ENCODE measurements at places on chromosomes 16 and 17. TPM values are rescaled to one million over a fixed set of nuclear protein-coding genes. Genes with fewer than 3 reads are reported as not detected.

Gene EME1
- total RNA-seq = not detected

GRCh38 chr17:21170809-21171208 is 43.2 kb downstream of the TMEM11 start:
- DNase-seq = no peak

GRCh38 chr17:40015998-40016985 is 1.1 kb downstream of the CSF3 start:
- DNase-seq = peak; percentile 30

GRCh38 chr16:75273054-75273925 is 21.9 kb upstream of the BCAR1 start:
- no peak for DNase-seq

Gene TP53TG3C
- total RNA-seq = not detected

DNA sequence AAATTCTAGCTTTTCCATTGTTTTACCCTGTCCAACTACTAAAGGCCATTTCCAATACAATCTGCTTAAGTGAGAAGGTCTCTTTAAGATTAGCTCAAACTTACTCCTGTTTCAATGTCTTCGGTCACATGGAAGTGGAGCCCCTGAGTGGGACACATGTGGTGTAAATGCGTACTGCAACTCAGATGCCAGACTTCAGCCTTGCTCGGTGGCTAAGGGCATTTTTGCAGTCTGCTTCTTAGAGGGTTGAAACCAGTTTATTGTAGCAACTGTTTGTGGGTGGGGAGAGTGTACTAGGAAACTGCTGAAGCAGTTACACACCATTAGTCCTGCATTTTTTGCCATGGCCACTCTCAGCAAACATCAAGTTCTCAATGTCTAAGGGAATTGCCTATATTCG is 140.6 kb downstream of the PARN start:
- no peak for DNase-seq

DNA sequence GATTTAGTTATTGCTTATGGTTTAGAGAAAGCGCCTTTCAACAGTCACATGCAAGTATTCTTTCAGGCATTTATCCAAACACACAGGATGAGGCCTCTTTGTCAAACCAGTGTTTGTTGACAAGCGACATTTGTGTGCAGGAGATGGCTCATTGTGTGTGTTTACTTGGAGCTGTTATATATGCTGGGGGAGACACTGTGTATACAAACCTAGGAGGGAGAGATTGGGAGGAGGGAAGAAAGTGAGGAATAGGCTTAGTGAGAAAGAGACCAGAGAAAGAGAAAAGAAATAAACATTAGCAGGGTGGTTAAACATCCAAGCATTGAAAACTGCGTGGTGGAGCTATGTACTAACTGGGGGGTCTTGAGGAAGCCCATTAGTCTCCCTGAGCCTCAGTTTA is 437.6 kb downstream of the MAF start:
- DNase-seq = no peak

- DNase-seq = no peak
Measured at GRCh38 chr17:7445619-7445968, 733 bp downstream of the CHRNB1 start.

Gene NPIPB6
- total RNA-seq = 0.48 TPM

Gene HOXB8
- total RNA-seq = not detected

Gene BCAS3
- total RNA-seq = 15.6 TPM

Gene HS3ST3A1
- 1.3 TPM for total RNA-seq

DNA sequence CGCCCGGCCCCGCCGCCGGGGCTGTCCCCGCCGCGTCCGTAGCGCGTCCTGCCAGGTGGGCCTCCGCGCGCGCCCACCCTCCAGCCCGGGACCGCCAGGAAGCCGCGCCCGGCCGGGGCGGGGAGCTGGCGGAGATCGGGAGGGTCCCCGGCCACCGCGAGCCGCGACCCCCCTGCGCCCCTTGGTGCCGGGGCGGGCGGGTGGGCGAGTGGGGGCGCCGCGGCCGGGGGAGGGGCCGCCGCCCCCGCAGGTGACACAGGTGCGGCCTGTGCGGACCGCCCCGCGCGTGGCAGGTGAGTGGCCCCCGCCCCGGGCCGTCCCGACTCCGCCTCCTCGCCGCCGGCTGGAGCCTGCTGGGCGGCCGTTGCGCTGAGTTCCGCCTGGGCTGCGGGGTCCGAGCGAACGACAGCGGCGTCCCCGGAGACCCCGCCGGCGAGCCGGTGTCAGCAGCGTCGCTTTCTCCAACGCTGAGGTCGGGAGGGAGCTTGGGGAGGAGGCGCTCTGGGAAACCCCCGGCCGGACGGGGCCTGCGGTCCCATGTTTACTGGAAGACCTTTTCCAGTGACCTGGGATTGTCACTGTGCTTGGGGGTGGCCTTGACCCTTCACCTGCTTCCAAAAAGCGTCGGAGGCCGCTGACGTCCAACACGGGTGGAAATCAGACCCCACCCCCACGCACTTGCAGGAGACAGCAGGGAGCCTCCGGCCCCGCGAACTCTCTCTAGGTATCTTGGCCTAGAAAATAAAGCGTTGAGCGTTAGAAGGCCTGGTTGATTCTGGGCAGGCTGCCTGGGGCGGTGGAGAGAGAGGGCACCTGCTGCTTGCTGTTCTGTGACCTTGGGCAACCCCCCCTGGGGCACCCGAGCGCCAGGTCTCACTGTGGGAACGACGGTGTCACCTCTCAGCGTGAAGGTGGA is 542 bp downstream of the KLHL36 start:
- DNase-seq = peak; percentile 75

DNA sequence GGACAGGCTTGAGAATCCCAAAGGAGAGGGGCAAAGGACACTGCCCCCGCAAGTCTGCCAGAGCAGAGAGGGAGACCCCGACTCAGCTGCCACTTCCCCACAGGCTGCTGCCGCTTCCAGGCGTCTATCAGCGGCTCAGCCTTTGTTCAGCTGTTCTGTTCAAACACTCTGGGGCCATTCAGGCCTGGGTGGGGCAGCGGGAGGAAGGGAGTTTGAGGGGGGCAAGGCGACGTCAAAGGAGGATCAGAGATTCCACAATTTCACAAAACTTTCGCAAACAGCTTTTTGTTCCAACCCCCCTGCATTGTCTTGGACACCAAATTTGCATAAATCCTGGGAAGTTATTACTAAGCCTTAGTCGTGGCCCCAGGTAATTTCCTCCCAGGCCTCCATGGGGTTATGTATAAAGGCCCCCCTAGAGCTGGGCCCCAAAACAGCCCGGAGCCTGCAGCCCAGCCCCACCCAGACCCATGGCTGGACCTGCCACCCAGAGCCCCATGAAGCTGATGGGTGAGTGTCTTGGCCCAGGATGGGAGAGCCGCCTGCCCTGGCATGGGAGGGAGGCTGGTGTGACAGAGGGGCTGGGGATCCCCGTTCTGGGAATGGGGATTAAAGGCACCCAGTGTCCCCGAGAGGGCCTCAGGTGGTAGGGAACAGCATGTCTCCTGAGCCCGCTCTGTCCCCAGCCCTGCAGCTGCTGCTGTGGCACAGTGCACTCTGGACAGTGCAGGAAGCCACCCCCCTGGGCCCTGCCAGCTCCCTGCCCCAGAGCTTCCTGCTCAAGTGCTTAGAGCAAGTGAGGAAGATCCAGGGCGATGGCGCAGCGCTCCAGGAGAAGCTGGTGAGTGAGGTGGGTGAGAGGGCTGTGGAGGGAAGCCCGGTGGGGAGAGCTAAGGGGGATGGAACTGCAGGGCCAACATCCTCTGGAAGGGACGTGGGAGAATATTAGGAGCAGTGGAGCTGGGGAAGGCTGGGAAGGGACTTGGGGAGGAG is at the start of gene CSF3:
Gene CSF3 (plus strand): TSS at position 436 of the 993 bp plus-strand sequence. CDS start 35 bp downstream, at position 471.
- DNase-seq = peak; percentile 38

Gene AANAT
- not detected for total RNA-seq

Gene SYNGR2
- 99.8 TPM for total RNA-seq

DNA sequence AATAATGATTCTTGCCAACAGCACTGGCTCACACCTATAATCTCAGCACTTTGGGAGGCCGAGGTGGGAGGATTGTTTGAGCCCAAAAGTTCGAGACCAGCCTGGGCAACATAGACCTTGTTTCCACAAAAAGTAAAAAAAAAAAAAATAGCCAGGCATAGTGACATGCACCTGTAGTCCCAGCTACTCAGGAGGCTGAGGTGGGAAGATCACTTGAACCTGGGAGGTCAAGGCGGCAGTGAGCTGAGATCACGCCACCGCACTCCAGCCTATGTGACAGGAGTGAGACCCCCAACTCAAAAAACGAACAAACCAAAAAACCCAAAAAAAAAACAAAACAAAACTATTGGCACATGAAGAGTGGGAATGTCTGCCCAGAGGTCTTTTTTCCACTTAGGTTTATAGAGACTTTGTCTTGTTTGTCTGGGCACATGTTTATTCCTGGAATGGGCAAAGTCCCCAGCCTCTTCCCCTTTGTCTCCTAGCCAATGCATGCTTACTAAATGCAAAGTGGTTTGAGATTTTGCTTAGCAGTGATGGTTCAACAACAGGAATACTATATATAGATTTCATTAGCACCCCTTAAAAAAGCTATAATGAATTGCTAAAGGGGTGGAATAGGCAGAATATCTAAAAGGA is 25.9 kb downstream of the NMT1 start:
- DNase-seq = no peak

Gene TNFAIP1
- 33.8 TPM for total RNA-seq

GRCh38 chr17:51445946-51446345 is 185.6 kb downstream of the UTP18 start:
- no peak for DNase-seq

DNA sequence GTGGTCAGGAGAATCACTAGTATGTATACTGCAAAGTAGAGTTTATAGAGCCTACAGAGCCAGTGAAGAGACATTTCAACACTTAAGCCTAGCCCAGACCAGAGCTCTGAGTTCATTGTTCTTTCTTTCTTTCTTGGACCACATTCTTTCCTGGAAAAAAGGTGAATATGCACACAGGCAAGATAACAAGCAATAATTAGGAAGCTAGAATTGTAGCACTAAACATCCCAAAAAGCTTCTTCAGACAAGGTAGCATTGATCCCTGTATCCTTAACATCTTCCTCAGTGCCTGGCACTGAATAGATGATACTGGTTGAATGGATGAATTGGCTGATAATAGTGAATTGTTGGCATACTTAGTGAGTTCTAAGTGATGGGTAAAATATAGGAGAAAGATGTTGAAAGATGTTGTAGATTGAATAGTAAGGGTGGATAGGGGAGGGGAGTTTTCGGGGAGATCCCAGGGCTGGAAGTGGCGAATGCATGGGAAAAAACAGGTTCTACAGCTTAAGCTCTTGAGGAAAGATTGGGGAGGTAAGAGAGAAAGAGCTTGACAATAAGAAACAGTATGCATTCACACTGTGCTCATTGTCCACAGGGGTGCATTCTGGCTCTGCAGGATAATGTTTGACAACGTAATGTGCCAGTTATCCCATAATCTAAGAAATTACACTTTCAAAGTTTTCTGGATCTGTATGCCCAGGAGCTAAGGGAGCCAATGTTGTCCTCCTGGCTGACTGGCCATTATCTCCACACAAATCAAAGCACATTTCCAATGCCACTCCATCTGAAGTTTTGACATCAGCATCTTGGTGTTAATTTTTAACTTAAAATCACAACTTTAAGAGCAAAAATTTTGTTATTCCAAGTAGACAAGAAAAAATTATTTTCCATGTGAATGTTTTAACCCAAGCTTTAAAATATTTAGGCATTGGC is 35.6 kb downstream of the TUBD1 start:
- no peak for DNase-seq

DNA sequence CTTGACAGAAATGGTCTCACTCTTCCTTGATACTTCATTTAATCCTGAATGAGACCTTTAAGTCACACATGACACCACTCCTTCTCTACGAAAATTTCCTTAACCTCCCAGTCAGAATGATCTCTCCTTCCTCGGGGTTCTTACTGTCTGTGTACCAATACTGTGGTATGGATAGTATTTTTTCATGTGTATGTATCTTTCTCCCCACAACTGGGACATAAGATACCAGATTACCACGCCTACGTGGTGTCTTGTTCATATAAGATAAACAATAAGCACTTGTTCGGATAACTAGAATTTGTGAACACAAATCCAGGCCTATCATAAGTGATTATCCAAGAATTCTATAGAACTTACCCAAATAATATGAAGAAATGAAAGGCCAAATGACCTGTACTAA is 11.3 kb downstream of the NUP88 start:
- no peak for DNase-seq

Gene CACNG3
- not detected for total RNA-seq

GRCh38 chr17:40490289-40490853 is 11.1 kb downstream of the TNS4 start:
- peak; percentile 63 for DNase-seq

Gene FOXL1
- 0.75 TPM for total RNA-seq

Gene GNG13
- total RNA-seq = not detected

Gene DOC2B
- total RNA-seq = 3.4 TPM
